ENCODE measurements at places on chromosomes 16 and 17.
A peak's percentile ranks its signal among the peaks of the same experiment; 100 is the strongest.

GRCh38 chr17:39944393-39944711 is 16.8 kb downstream of the LRRC3C start:
- no peak for DNase-seq

GRCh38 chr17:7440834-7441195 is 1.5 kb downstream of the FGF11 start:
- DNase-seq = no peak

GRCh38 chr16:57807968-57808528 is 5.8 kb upstream of the KIFC3 start:
- peak; percentile 91 for DNase-seq

DNA sequence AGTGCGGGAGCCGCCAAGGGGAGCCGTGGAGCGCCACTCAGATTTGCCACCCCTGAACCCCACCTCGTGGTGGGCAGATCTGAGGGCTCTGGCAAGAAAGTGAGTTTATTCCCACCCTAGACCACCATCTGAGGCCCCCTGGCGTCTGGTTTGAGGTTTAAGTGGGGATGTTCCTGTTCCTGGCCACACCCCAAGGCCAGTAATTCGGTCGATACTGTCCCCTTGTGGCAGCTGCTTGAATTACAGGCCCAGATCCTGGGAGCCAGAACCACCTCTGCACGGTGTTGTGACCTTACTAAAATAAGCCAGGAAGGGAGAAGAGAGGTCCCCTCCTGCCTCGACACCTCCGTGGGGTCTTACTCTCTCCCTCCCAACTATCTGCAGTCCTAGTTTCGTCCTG is 3.3 kb upstream of the LAT start:
- DNase-seq = no peak

DNA sequence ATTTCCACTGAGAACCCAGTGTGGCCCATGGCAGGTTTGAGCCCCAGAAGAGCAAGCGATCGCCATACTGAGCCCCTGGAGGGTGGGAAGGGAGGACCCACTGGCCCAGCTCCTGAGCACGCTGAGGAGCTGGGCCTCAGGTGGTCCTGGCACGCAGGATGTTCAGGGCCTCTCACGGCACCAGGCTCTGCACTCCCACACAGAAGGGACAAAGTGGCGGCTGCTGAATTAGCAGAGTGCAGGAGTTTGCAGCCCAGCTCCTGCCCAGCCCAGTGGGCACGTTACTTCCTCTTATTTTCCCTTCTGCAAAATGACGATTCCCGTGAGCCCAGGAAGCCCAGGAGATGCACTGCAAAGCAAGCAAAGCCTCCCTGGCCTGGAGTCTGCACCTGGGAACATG is 42.3 kb upstream of the MTSS2 start:
- DNase-seq = no peak

- no peak for DNase-seq
These were observed 232.3 kb upstream of the PMFBP1 start for GRCh38 chr16:72404299-72404698.

GRCh38 chr17:55783684-55784245 is 32.9 kb downstream of the PCTP start:
- peak; percentile 31 for DNase-seq

DNA sequence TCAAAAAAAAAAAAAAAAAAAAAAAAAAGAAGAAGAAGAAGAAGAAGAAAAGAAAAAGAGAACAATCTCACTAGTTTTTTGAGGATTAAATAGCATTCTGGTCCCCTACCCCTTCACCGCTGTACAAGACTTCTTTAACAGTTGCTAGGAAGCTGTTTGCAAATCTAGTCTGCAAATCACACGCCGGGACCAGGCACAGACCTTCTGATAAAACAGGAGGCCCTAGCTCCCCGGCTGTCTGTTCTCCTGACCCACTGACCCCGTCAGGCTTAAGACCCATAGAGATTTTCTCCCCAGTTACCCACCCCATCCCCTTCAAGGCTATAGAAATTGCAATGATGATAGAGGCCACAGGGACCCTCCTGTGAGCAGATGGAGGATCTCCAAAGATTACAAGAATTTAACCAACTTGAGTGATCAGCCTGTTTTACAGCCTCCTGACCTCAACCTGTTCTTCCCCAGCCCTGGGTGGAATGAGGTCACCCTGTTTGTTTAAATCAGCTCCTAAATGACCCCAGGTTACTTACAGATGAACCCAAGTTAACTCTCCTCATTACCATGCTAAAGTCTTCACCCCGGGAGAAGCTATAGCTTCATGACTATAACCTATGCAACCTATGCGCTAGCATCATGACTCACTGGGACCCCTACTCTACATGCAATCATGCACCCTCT is 11.8 kb upstream of the SULT1A1 start:
- DNase-seq = no peak

GRCh38 chr16:68640972-68641371 is 4.1 kb upstream of the CDH3 start:
- DNase-seq = no peak

- no peak for DNase-seq
These were observed 89.2 kb downstream of the MAP2K6 start for GRCh38 chr17:69503711-69504110.

GRCh38 chr17:40170325-40170724 is 6.9 kb upstream of the RAPGEFL1 start:
- no peak for DNase-seq

GRCh38 chr17:16820161-16820877 is 130.3 kb downstream of the CCDC144A start:
- DNase-seq = no peak

DNA sequence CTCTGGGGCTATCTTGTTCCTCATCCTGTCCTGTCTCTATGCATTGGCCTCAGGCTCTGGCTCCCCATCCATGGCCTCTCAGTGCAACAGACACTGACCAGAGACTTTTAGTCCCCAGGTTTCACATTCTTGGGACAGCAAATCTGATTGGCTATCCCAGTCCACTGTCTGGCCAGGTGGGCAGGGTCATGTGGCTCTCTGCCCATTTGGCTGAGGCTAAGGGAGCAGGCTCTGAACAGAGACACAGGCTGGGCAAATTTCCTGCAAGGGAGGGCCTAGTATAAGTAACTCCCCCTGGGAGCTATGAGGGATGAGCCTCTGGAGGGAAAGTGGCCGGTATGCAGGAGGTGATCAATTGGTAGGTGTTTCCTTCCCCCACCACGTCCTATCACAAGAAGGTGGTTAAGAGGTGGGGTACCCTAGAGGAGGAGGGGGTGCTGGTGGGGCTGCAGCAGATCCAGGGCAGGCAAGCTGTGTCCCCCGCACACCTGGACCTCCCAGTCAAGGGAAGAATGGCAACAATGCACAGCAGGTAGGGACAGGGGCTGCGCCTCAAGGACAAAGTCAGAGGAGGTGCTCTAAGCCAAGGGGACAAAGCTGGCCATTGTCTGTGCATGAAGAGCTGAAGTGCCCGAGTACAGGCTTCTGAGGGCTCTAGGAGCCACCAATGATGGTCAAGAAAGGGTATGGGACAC is 13.2 kb downstream of the XYLT2 start:
- no peak for DNase-seq

Measured in body of pancreas (tissue), 4 donors.